ENCODE measurements at places on chromosomes 11 and 22. TPM values are rescaled to one million over a fixed set of nuclear protein-coding genes. Genes with fewer than 3 reads are reported as not detected.

- no peak for DNase-seq
Observed at GRCh38 chr11:117313828-117314768, 2.0 kb downstream of the BACE1 start.

DNA sequence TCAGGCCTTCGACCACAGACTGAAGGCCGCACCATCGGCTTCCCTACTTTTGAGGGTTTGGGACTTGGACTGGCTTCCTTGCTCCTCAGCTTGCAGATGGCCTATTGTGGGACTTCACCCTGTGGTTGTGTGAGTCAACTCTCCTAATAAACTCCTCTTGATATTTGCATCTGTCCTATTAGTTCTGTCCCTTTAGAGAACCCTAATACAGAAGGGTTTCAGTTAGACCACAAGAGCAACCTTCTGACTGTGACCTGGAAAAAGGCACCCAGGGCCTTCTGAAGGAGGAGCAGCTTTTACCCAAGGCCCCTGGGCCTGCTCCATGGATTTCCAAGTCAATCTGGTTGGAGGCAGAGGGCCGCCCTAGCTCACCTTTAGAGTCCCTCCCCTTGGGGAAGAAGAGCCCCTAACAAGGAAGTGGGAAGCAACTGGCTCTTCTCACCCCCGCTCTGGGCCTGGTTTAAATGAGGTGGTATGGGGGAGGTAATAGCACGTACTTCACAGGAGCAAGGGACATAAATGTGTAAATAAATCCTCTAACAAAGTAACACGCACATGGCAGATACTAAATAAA lies 11.2 kb upstream of the CHST1 start:
- no peak for DNase-seq

GRCh38 chr22:40039482-40040115 lies 44.8 kb downstream of the FAM83F start:
- DNase-seq, result peak; percentile 58

The GSTT2B gene
- polyA plus RNA-seq, result 23.4 TPM

The LYVE1 gene
- 83.9 TPM for polyA plus RNA-seq

Measured in muscle of back (tissue), 13 donors.